ENCODE measurements at places on chromosomes 11 and 22.

- DNase-seq, result no peak
Measured at GRCh38 chr11:77040889-77041288, 6.7 kb downstream of the B3GNT6 start.

DNA sequence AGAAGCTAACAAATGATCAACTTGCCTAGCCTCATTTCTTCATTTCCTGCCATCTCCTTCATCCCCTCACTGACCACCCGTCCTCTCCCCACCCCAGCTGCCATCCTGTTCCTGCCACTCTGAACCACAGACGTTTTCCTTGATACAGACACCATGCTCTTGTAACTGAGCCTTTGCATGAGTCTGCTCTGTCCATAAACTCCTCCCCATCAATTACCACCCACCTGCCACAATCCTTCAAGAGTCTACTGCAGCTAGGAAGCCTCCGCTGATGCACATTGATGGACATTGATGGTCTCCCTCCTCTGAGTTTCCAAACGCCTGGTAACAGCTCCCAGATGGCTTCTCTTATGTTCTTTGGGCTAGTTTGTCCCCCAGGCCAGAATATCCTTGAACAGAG lies 193.8 kb downstream of the DBX1 start:
- DNase-seq, result no peak

DNA sequence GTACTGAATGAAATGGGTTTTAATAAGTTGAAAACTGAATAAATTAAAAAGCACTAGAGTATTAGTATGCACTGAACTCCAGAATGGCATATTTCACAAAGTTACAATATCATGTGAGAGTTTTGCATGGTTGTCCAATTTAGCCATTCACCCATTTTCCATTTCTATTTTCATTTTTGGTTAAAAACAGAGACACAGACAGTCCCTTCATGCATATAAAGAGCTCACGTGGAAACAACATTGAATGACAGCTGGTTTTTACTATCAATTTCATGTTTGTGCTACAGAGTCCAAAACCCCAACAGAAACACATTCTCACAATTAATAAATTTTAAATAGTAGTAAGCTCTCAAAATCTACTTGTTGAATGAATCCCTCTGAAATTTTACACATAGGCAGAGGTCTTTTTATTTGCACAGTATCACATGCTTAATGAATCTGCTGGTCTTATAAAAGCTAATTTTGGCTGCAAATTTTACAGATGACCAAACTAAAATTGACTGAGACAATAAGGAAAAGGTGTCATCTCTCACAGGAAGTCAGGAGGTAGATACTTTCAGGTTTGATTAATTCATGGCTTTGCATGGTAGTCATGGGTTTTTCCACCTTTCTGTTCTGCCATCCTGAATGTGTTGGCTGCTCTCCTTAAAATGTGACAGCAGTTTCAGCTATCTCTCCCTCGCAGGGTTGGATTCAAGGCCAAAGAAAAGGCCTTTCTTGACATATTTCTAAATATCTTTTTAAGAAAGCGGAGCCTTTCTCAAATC lies 20.6 kb upstream of the DDI1 start:
- no peak for DNase-seq

- no peak for DNase-seq
Measured at GRCh38 chr11:116427337-116427902, 345.4 kb downstream of the BUD13 start.

GRCh38 chr11:65942531-65942930 lies 2.7 kb upstream of the TSGA10IP start:
- DNase-seq, result no peak

DNA sequence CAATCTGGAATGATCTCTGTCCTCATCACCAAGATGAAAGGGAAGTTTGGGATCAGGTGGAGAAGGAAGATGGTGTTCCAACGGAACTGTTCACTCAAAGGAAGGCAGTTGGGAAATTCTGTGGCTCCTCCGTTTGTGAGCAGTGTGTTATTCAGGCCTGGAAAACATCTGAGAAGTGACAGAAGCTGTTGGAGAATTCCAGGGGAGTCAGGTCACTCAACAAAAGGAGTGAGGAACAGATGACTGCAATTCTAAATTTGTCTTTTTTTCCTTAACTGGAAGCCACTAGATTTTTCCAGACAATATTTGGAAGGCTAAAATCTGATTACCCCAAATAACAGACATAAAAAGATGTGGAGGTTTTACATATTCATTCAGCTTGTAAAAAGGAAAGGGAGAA lies 107.8 kb downstream of the CD44 start:
- no peak for DNase-seq

DNA sequence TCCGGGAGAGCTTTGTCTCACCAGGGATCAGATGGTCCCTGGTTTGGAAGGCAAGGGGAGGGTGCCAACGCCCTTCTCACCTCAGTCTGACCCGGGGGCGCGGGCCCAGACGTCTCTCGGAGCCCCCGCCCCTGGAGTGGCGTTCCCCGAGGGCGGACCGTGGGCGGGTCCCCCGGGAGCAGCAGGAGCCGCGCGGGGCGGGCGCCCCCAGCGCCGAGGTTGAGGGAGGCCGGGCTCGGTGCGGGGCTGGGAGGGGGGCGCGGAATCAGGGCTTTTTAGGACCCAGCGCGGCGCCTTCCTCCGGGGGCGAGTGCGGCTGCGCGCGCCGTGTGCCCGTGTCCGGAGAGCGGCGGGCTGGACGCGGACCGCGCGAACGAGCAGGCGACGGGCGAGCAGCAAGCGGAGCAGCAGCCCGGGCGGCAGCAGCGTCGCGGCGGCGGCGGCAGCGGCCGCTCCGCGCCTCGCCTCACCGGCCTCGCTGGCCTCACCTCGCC lies at the start of gene KCNC1:
Gene KCNC1 (plus strand): TSS at position 364 of the 494 bp plus-strand sequence. CDS start 1,222 bp downstream, outside the sequence.
- no peak for DNase-seq

DNA sequence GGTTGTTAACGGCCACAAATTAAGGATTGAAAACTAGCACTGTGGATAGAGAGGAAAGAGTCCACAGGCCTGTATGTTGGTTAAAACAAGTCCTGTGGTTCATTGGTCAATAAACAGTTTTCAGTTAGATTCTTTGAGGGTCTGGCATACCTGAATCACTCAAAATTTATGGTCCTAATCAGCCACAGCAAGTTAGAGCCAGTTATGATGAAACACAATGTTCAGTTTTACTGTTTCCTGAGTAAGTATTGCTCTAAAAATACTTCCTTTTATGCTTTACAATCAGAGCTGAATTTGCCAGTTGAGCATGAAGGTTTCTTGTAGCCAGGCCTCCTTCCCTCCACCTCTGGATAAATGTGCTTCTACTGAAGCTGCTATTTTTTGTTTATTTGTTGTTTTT lies 12.9 kb upstream of the CAT start:
- DNase-seq, result no peak

DNA sequence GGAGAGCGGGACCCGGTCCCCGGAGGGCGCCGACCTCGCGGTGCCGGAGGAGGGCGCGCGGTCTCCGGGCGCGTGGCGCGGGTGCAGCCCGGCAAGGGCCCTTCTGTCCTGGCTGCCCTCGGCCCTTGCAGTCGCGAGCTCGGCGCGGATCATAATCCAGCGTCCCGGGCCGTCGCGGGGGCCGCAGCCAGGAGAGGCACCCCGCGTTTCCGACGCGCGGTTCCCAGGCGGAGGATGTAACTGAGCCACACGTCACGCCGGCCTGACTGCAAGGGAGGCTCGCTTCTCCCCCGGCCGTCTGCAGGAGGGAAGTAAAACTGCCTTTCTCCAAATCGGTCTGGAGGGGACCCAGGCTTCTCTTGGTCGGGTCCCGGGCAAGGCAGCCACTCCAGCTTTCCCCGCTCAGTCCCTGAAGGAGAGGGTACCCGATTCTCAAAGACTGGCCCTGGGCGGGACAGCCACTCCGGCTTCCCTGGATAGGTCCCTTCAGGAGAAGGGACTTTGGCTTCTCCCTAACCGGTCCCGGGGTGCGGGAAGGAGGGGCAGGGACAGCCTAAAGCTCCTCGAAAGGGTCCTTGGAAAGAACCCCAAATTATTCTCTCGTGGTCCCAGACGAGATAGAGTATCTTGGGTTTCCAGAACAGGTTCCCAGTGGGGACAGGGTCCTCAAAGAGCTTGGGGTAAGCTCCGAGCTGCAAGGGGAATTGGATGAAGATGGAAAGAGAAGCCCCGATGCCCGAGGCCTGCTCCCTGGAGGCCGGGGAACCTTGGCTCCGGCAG lies 836 bp downstream of the SPON1 start:
- peak; percentile 45 for DNase-seq

DNA sequence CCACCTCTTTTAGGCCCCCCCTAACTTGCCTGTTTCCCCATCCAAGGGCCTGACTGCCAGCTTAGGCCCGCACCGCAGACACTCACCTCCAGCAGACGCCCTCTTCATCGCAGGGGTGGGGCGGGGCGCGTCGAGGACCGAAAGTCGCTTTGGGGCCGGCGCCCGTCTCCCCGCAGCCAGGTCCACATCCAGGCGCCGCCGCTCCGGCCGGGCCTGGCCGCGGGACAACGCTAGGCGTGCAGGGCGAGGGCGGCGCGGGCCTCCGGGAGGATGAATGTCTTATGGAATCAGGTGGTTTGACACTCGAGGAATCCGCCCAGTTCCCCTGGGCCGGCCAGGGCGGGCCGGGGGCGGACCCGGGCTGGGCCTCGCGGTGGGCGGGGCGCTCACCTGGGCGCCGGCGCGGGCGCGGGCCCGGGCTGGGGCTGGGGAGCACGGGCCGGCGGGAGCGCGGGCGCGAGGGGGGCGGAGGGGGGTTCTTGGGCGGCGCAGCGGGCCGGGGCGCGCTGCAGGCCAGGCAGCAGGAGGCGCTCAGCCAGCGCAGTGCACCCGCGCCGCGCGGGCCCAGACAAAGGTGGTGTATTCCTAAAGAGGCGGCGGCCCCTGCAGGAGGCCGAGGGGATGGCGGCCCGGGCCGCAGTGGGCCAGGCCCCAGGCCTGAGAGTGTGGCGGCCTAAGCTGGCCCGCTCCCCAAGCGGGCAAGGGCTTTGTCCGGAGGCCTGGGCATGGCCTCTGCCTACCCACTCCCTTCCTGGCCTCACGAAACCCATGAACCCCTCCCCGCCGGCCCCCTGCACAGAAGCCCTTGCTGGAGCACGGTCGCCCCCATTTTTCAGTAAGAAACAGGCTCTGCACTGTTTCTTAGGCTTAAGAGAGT lies 177.6 kb downstream of the IGLL1 start:
- peak; percentile 79 for DNase-seq

DNA sequence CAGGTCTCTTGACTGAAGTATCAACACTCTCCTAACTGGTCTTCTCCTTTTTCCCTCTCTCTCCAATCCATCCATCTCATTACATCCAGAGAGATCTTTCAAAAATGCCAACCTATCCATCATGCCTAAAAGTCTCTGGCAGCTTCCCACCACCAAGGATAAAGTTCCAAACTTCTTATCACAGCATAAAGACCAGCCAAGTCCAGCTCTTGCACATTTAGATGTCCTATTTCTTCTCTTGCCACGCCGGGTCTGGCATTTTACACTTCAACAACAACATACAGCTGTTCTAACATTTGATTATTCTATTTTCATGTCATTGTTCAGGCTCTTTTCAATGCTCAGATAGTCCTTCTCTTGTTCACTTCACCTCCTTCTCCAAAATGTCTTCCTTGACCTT lies 70.6 kb downstream of the RELT start:
- DNase-seq, result no peak

- DNase-seq, result peak; percentile 62
Measured at GRCh38 chr11:65274735-65275682, 13.2 kb downstream of the POLA2 start.

- no peak for DNase-seq
Measured at GRCh38 chr11:17548444-17548843, 1.4 kb downstream of the OTOG start.

DNA sequence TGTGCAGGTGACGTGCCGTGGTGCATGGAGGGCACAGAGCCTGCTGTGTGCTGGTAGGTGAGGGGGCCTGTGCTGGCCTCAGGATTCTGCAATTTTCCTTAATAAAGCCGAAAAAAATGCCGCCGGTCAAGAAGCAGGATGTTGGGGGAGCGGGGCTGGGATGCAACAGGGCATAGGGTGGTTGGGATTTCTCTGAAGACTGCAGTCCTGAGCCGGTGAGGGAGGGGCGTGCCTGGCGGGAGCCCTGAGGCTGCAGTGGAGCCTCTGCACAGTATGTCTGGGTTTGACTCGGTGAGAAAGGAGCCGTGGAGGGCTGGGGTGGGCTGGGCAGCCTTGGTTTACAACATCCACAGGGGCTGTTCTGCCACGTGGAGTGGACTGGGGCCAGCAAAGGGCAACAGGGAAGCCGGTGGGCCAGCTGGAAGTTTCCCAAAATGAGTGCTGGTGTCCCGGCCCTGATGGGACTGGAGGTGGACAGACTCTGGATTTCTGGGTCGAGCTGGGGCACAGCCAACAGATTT lies 1.3 kb downstream of the CDHR5 start:
- no peak for DNase-seq

DNA sequence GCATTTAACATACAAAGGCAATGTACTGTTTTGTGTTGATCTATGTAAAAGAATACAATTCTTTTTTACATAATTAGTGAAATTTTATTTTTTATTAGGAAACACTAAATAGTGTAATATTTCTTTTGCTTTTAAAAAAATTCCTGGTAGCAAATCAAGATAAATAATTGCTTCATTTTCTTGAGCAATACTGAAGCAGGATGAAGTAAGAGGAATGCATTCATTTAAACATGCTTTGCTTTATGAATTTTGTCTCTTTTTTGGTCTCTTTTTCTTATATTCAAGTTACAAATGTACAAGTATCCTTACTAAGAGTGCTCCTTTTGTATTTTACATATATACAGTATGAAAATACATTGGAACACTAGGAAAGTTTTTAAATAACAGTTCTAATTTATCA lies 144.4 kb upstream of the TEAD1 start:
- no peak for DNase-seq

GRCh38 chr22:42152661-42153270 lies 22.2 kb upstream of the CYP2D6 start:
- DNase-seq, result no peak

DNA sequence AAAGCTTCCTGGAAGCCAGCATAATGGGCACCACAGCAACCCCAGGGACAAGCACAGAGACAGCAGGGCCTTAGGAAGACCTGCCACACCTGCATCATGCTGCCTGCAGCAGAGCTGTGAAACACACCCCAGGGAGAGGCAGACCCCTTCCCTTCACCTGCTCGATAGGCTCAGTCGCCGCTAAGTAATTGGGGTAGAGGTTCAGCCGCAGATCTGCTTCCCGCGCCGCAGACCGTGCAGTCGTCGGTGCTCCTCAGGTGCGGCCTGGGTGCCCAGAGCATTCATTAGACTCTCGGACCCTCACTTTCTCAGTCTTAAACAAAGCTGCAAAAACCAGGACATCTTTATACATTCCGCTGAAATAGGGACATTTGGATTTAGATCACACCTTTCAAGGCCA lies 2.9 kb downstream of the DUSP18 start:
- no peak for DNase-seq

GRCh38 chr11:122664188-122664587 lies 8.7 kb downstream of the UBASH3B start:
- no peak for DNase-seq

- peak; percentile 72 for DNase-seq
Measured at GRCh38 chr11:69156673-69157155, 979 bp downstream of the SMIM38 start.

DNA sequence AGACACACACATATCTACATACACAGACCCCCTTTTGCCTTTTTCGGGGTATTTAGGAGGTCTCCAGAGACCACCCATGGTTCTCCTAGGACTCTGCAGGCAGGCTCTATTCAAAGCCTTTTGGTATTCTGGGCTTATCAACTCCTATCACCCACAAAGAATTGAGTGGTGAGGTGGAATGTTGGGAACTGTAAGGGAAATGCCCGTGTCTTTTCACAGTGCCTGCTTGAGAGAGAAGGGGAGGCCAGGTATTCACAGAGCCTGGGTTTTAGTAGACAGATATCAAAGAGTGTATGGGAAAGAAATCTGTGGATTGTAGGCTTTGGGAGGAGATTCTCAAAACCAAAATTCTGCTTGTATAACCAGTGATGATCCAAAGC lies 44.0 kb upstream of the CSNK2A3 start:
- DNase-seq, result no peak

Measured in lower lobe of right lung (tissue), 2 donors.